ENCODE measurements at places on chromosomes 1 and 21. TPM values are rescaled to one million over a fixed set of nuclear protein-coding genes. Genes with fewer than 3 reads are reported as not detected.
A peak's percentile ranks its signal among the peaks of the same experiment; 100 is the strongest.

DNA sequence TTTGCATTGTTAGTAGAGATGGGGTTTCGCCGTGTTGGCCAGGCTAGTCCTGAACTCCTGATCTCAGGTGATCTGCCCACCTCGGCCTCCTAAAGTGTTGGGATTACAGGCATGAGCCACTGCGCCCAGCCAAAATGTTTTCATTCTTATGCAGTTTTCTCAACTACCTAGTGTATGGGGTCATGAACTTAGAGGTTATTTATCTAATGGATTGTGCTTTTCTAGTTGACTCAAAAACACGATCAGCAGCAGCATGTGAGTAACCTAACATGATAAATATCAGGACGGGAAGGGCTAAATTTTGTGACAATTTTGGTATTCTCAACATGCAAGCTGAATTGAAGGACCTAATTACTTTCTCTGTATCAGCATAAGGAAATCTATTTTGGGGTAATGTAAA lies 9.2 kb upstream of the CD84 start:
- no peaks in the 10 kb centered on the region for H3K27me3 ChIP-seq
- no peaks in the 10 kb centered on the region for H3K4me1 ChIP-seq
- no peak overlapping the region for H3K27ac ChIP-seq
- no peak overlapping the region for H3K4me3 ChIP-seq
- no peaks in the 10 kb centered on the region for H3K36me3 ChIP-seq

DNA sequence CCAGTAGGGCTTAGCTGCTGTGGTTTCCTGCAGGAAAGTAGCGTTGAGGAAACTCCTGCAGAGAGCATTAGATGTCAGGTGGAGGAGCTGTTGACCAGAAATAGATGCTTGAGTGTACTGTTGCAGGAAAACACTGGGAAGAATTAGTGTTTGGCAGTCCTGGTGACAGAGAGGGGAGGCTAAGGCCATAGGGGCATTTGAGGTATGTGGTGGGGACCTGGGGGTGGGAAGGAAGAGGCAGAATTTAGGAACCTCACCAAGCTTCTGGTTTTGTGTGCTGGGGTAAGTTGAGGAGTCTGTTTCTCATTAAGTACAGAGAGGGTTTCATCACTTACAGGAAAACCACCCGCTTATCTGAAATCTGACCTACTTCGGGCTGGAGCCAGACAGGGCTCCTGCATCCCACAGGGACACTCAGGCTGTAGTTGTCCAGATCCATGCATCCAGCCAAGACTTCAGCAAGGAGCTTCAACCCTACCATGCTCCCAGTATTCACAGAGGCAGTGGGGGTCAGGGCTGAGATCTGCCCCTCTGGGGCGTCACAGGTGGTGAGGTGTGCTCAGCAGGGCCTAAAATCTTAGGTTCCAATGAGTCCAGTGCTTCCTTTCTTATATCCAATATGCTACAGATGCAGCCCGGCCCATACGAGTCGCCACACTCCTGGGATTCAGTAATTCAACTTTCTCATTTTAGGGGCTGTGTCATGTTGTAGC lies 15.1 kb downstream of the SH2D2A start:
- no peak overlapping the region for H3K27ac ChIP-seq
- H3K36me3 ChIP-seq, result peaks cover 29% of the 10 kb centered on the region
- H3K4me3 ChIP-seq, result no peak overlapping the region
- H3K4me1 ChIP-seq, result no peaks in the 10 kb centered on the region
- no peaks in the 10 kb centered on the region for H3K27me3 ChIP-seq

DNA sequence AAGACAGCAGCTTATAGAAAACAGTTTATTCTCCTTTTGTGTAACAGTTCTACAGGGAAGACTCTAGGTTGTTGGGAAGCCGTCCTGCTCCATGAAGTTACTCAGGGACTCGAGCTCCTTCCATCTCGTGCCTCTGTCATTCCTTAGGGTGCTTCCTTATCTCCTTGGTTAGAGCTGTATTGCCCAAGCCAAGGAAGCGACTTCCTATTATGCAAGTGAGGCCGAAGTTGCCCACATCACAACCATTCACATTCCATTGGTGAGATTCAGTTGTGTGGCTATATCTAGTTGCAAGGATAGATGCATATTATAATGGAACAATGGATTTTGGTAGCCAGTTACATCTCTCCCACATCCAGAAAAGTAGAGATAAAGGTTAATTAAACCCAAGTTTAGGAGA lies 9.0 kb downstream of the GSTM5 start:
- H3K4me3 ChIP-seq, result no peak overlapping the region
- no peaks in the 10 kb centered on the region for H3K27me3 ChIP-seq
- no peaks in the 10 kb centered on the region for H3K36me3 ChIP-seq
- DNase-seq, result no peak
- H3K27ac ChIP-seq, result no peak overlapping the region

GRCh38 chr21:45366931-45367401 lies 38.0 kb upstream of the COL18A1 start:
- peaks cover 2% of the 10 kb centered on the region for H3K4me1 ChIP-seq
- H3K36me3 ChIP-seq, result no peaks in the 10 kb centered on the region
- DNase-seq, result no peak
- H3K27ac ChIP-seq, result no peak overlapping the region

DNA sequence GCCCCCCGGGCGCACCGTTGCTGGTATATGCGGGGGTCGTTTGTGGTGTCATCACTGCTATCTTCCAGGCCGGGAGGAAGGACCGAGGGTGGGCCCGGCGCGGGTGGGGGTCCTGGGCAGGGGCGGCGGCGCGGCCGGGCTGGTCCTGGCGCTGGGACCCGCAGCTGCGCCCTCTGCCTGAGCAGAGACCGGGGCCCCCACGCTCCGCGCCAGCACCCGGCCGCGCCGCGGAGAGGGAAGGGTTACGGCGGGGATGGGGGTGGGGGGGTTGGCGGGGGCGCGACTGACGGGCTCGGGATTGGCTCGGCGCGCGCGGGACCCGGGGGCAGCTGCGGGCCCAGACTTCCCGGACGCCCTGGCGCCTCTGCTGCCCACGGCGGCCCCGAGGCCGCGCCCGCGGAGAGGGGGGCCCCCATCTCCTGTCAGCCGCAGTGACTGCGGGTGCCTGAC lies 13.8 kb upstream of the SAMD11 start:
- DNase-seq, result peak; percentile 27
- H3K4me1 ChIP-seq, result no peaks in the 10 kb centered on the region
- peaks cover 4% of the 10 kb centered on the region for H3K36me3 ChIP-seq
- H3K27me3 ChIP-seq, result peaks cover 14% of the 10 kb centered on the region

GRCh38 chr1:229578168-229579058 lies 19.9 kb upstream of the ABCB10 start:
- H3K27me3 ChIP-seq, result no peaks in the 10 kb centered on the region
- H3K4me1 ChIP-seq, result no peaks in the 10 kb centered on the region
- no peak overlapping the region for H3K4me3 ChIP-seq
- no peak for DNase-seq

- H3K4me1 ChIP-seq, result peaks cover 2% of the 10 kb centered on the region
- H3K27me3 ChIP-seq, result no peaks in the 10 kb centered on the region
- DNase-seq, result no peak
Observed at GRCh38 chr21:37828991-37829390, 87.3 kb downstream of the KCNJ6 start.

The PLA2G2F gene
- total RNA-seq, result not detected

The ARHGEF16 gene
- total RNA-seq, result 48.1 TPM

The CATSPERE gene
- 0.31 TPM for total RNA-seq

The SH2D1B gene
- total RNA-seq, result not detected

Measured in H9 (cell line).